Foreskin keratinocyte (primary cell): ENCODE measurements at places on chromosomes 3 and 15. TPM values are rescaled to one million over a fixed set of nuclear protein-coding genes. Genes with fewer than 3 reads are reported as not detected.

Gene WDR49
- not detected in 2 replicates for total RNA-seq

Gene PRR20G
- not detected in 2 replicates for total RNA-seq

Gene TGM5
- total RNA-seq = not detected in 2 replicates

Gene TAGLN3
- total RNA-seq = 11.6 and 14.9 TPM in 2 replicates

Gene SNURF
- 4.3 and 5.5 TPM in 2 replicates for total RNA-seq

Gene ZPLD1
- total RNA-seq = 0.46 and 1.0 TPM in 2 replicates

Gene MELTF
- 11.3 and 12.9 TPM in 2 replicates for total RNA-seq

Gene EFCAB12
- 0.24 and 0.32 TPM in 2 replicates for total RNA-seq

Gene KLHL6
- 0.03 and 0.11 TPM in 2 replicates for total RNA-seq

Gene MASP1
- not detected in 2 replicates for total RNA-seq

Gene NXPE3
- 14.9 and 16.8 TPM in 2 replicates for total RNA-seq

Gene NOX5
- total RNA-seq = 0.04 and 0.14 TPM in 2 replicates

Gene ACP3
- total RNA-seq = 0.21 and 0.78 TPM in 2 replicates

Gene FAM107A
- not detected in 2 replicates for total RNA-seq

Gene SHC4
- total RNA-seq = 0.65 and 0.78 TPM in 2 replicates

Gene AADACL2
- not detected in 2 replicates for total RNA-seq

Gene CORO2B
- total RNA-seq = 0.46 and 0.68 TPM in 2 replicates

Gene CAMK2N2
- 0.17 and 0.42 TPM in 2 replicates for total RNA-seq

Gene CACNA2D2
- 0.04 TPM in 1 of 2 replicates, not detected in the other for total RNA-seq

Gene TIMP4
- total RNA-seq = 0.14 TPM in 1 of 2 replicates, not detected in the other

Gene CSPG5
- total RNA-seq = 0.04 and 0.10 TPM in 2 replicates

Gene RBP2
- not detected in 2 replicates for total RNA-seq

Gene PRSS50
- total RNA-seq = not detected in 2 replicates

Gene SLC12A1
- not detected in 2 replicates for total RNA-seq

Gene SAMMSON
- not detected in 2 replicates for total RNA-seq

Gene ZNF860
- 7.9 and 9.4 TPM in 2 replicates for total RNA-seq

Gene CELSR3
- total RNA-seq = 0.78 and 0.99 TPM in 2 replicates

Gene GCSAM
- total RNA-seq = 1.3 and 1.4 TPM in 2 replicates

Gene CEP152
- total RNA-seq = 7.9 and 8.6 TPM in 2 replicates

Gene SEMA3B
- total RNA-seq = 1.1 and 2.0 TPM in 2 replicates

Gene TJP1
- total RNA-seq = 94.0 and 98.3 TPM in 2 replicates

Gene OSTN
- total RNA-seq = not detected in 2 replicates

Gene TUSC7
- total RNA-seq = not detected in 2 replicates

Gene TATDN2
- 25.7 and 27.4 TPM in 2 replicates for total RNA-seq

Gene FBXW12
- total RNA-seq = not detected in 2 replicates

Gene ABCC5
- 15.2 and 15.5 TPM in 2 replicates for total RNA-seq

Gene SUSD5
- 0.07 and 0.14 TPM in 2 replicates for total RNA-seq

Gene C3orf85
- total RNA-seq = not detected in 2 replicates

Gene CHSY1
- total RNA-seq = 31.1 and 33.2 TPM in 2 replicates

Gene AQP9
- 0.14 and 0.31 TPM in 2 replicates for total RNA-seq

Gene RTP1
- total RNA-seq = not detected in 2 replicates

Gene TMEM266
- total RNA-seq = 0.07 TPM in 1 of 2 replicates, not detected in the other

Gene DUOXA2
- not detected in 2 replicates for total RNA-seq

Gene NCBP2
- 59.5 and 64.7 TPM in 2 replicates for total RNA-seq

Gene SYNPR
- total RNA-seq = not detected in 2 replicates

Gene EPHB1
- 0.07 and 0.17 TPM in 2 replicates for total RNA-seq

Gene ENTPD3
- total RNA-seq = 2.2 and 2.4 TPM in 2 replicates

Gene MAGEL2
- not detected in 2 replicates for total RNA-seq

Gene PCOLCE2
- total RNA-seq = 3.0 and 3.7 TPM in 2 replicates

Gene MOBP
- not detected in 2 replicates for total RNA-seq

Gene TMOD2
- 8.6 and 9.7 TPM in 2 replicates for total RNA-seq

Gene SEMA5B
- not detected in 2 replicates for total RNA-seq

Gene NPAP1
- not detected in 2 replicates for total RNA-seq

Gene PIGZ
- total RNA-seq = 1.0 and 1.6 TPM in 2 replicates
